Natural killer cell (primary cell): ENCODE measurements at places on chromosomes 2 and 18.

DNA sequence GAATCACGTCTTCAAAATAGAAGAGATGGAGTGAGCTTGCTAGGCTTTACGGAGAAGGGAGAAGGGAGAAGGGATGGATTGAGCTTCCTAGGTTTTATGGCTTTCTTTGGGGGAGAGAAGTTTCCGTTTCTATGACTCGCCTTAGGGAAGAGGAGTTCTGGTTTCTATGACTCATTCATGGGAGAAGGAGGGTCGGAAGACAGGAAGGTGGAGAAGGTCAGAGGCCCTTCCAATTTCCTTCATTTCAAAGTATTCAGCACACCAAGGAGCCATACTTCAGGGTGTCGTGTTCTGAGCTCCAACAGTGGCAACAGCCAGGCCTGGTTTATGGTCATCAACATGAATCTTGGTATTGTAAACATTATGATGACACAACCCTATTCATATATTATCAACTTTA, 284.7 kb upstream of the VWC2L start:
- no peak for DNase-seq

DNA sequence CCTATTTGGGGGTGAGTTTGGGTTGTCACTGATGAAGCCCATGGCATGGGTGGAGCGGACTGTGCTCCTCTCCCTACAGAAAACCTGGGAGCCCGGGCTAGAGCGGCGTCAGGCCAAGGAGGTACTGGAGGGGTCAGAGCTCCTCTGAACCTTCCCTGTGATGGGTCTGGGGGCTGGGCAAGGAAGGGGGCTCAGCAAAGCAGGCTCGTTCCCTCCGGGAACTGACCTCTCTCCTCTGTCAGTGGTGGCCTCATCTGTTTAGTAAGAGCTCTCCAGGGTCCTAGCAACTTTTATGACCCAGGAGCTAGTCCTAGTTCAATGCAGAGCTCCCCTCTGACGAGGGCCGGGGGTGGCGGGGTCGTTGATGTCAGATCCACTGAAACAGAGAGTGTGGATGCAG, 62.4 kb upstream of the OTOF start:
- no peak for DNase-seq

- no peak for DNase-seq
These were observed 317.3 kb upstream of the THUMPD2 start for GRCh38 chr2:40096360-40096759.

GRCh38 chr2:8487461-8487932, 194.4 kb upstream of the ID2 start:
- peak; percentile 60 for DNase-seq

DNA sequence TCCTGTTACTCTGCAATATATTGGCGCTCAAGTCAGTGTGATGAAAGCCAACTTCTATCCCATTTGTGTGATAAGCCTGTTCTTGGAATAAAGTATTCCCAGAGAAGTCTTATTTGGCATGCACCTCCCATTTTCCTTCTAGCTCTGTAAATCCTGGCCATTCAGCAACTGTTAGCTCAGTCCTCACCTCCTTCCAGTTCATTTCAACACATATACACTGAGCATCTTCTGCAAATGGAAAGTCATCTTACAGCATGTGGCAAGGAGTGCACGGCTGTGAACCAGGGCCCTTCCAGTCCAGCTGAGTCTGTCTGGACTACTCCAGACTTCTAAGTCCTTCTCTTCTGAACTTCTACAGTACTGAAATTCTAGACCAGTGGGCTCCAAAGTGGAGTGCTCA, 53.1 kb downstream of the SPATS2L start:
- DNase-seq: no peak

DNA sequence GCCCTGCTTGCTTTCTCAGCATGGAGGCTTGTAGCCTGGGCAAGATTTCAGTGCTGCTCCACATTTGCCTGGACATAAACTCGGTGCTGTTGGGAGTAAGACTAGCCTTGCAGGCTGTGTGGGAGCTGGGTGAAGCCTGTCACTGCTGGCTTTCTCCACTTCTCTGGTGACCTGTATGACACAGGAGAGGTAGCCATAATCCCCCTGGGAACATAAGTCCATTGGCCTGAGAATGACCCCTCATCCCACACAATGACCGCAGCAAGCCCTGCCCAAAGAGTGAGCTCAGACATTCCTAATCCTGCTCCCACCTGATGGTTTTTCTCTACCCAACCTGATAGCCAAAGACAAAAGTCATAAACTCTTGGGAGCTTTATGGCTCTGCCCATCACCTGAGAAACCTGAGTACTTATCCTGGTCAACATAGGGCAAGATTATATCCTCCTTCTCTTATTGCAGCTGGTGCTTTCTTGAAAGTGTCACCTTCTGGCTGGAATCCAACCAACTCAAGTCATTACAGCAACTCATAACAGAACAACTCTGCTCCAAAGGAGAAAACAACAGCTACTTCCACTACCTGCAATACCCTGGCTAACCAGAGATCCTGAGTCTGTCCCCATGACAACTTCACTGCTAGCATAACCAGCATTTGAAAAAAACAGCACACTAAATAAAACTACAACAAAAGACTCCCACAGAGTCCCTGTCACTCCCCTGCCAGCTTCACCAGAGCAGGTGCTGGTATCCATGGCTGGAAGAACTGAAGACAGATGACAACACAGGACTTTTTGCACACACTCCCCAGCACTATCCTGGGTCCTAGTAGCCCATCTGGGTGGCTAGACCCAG, 834.4 kb upstream of the DDX18 start:
- DNase-seq: no peak

DNA sequence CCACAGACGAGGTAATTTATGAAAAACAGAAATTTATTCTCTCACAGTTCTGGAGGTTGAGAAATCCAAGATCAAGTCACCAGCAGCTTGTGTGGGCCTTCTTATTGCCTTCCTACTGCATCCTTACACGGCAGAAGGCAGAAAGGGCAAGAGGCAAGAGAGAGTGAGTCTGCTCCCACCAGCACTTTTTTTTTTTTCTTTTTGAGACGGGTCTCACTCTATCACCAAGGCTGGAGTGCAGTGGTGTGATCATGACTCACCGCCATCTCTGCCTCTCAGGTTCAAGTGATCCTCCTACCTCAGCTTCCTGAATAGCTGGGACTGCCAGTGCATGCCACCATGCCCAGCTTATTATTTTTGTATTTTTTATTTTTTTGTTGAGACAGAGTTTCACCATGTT, 78.5 kb upstream of the HK2 start:
- no peak for DNase-seq

GRCh38 chr2:61898810-61899209, 6.7 kb upstream of the COMMD1 start:
- DNase-seq: peak; percentile 42

DNA sequence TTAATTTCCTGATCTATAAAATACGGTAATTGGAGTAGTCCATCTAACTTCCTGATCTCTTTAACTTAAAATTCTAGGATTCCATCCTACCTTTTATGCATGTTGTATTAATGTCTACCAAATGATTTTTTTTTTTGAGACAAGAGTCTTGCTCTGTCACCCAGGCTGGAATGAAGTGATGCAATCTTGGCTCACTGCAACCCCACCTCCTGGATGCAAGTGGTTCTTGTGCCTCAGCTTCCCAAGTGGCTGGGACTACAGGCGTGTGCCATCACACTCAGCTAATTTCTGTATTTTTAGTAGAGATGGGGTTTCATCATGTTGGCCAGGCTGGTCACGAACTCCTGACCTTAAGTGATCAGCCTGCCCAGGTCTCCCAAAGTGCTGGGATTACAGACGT, 47.8 kb downstream of the CFAP36 start:
- no peak for DNase-seq

DNA sequence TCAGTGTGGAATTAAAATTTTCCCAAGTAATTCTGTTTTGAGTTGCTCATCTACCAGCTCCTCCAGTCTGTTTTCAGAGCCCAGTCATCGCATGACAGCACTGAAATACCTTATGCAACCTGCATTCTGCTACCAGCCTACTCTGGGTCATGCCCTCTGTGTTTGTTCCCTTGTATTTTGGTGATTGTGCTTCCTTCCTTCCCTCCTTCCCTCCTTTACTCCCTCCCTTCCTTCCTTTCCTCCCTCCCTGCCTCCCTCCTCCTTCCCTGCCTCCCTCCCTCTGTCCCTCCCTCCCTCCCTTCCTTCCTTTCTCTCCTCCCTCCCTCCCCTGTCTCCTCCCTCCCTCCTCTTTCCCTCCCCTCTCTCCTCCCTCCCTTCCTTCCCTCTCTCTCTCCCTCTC, 289.6 kb downstream of the CDH2 start:
- no peak for DNase-seq

GRCh38 chr2:138630164-138630563, 128.6 kb downstream of the SPOPL start:
- DNase-seq: no peak

DNA sequence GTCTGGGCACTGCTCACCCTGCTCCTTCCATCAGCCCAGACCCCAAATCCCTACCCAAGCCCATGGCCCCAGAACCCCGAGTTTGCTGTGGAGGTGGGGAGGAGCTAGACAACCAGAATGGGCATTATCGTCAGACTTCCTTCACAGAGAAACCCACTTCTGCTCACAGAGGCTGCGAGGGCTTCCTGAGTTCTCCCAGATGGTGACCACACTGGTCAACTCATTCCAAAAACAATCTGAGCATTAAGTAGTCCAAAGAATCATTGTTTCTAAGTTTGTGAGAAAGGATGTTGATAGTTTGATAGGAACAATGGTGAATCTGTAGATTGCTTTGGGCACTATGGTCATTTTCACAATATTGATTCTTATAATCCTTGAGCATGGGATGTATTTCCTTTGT, 60.2 kb downstream of the LRRC30 start:
- no peak for DNase-seq

DNA sequence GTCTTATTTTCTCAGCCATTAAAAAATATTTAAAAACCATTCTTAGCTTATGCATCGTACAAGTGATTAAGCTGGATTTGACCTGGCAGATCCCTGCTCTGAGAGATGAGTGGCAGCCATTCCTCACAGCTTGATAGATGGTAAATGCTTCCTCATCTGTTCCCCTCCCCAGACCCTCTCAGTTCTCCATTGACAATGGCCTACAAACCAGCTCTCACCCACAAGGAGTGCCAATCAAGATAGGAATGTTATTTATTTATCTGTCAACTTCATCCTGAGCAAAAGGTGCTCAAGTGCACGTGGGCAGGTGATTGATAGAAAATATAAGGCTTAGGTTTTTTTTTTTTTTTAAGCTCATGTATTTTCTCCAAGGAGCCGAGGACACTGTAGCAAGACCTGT, 98.7 kb upstream of the FAM136A start:
- no peak for DNase-seq

GRCh38 chr18:41674506-41674905, 280.5 kb upstream of the PIK3C3 start:
- no peak for DNase-seq

DNA sequence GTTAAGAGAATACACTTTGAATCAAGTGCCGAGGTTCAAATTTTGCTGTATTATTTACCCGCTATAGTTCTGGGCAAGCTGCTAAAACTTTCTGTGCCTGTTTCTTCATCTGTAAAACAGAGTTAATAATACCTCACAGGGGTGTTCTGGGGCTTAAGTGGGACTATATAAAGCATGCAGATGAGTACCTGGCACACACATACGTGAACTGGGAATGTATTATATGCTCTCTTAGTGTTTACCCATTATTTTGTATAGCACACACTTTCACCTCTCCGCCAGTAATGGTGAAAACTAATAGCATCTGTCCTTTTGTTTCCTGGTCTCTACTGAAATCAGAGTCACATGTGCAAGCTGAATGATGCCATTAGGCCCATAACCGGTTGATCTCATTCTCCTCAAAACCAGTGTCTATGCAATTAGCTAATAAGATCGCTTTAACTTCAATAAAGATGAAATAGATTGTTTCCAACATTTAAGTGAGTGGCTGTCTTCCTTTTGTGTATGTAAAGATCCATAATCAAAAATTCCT, 3.8 kb upstream of the CDKL4 start:
- DNase-seq: no peak

- DNase-seq: no peak
These were observed 29.6 kb downstream of the CFAP210 start for GRCh38 chr2:169664600-169664977.

- DNase-seq: peak; percentile 26
These were observed 81.8 kb downstream of the INO80D start for GRCh38 chr2:206004004-206004693.

DNA sequence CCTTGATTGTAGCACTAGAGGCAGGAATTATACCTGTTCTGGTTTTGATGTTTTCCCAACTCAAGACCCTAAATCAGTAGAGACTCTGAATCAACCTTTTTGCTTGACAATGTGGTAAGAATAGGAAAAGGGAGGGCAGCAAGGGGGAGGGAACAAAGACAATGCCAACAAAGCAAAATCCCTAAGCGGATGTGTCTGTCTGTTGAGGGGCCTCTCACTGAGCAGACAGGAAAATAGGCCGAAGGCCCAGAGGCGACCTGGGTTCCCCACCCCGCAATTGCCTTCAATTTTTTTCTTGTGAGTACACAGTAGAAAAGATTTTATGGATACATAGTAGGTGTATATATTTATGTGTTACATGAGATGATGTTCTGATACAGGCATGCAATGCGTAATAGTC, 75.6 kb downstream of the MAP4K4 start:
- DNase-seq: peak; percentile 25

GRCh38 chr2:80363330-80363729, 58.8 kb upstream of the LRRTM1 start:
- DNase-seq: no peak

- no peak for DNase-seq
These were observed 150.4 kb downstream of the HDAC4 start for GRCh38 chr2:239250216-239251081.

- no peak for DNase-seq
These were observed 148.6 kb upstream of the FIGN start for GRCh38 chr2:163884416-163884815.

- DNase-seq: no peak
These were observed 830.4 kb downstream of the GALR1 start for GRCh38 chr18:78080081-78080480.

DNA sequence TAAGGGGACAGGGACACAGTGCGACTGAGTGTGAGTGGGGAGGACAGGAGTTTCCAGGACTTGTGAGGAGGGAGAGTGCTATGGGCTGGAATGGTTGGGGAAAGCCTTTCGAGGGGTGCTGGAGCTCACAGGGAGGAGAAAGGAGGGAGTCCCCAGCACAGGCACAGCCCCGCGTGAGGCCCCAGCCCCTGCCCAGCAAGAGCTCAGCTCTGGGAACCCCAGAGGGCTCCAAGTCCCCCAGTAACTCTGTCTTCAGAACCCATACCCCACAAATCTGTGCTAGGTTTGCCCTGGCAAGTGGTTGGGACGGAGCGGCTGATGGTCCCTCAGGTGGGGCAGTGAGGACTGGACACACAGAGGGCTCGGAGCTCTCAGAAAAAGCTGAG, 75.4 kb downstream of the SFXN5 start:
- DNase-seq: no peak

- DNase-seq: no peak
These were observed 94.2 kb upstream of the DLGAP1 start for GRCh38 chr18:4549164-4549872.
